ENCODE measurements at places on chromosomes 7 and 10.
A peak's percentile ranks its signal among the peaks of the same experiment; 100 is the strongest.

- DNase-seq, result no peak
These were observed 168.9 kb downstream of the CDK14 start for GRCh38 chr7:90764848-90765570.

GRCh38 chr7:79137942-79138341 is 315.5 kb downstream of the MAGI2 start:
- no peak for DNase-seq

DNA sequence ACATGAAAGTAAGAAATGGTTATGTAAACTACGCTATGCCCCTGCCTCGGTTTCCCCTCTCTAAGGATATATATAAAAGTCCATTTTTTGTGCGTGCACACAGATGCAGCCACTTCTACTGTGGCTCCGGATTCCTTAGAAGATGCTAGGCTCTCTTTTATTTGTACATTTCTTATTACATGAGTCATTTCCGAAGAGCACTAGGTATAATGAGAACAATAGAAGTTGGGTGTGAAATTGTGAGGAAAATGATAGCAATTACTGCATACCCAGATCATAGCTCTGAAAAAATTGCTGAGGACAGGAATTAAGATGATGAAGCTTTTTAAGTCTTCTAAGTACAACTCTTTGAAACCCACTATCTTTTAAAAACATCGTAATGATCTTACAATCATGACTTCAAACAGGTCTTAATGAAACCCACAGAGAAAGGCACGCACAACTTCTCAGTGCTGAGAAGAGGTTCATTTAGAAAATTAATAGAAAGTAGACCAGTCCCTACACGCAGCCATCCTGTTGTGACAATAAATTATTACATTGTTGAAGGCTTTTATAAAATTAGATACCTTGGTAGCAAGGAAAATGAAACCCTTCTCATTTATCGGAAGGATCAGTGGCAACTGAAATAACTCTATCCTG is 96.2 kb upstream of the FGFR2 start:
- DNase-seq, result no peak

DNA sequence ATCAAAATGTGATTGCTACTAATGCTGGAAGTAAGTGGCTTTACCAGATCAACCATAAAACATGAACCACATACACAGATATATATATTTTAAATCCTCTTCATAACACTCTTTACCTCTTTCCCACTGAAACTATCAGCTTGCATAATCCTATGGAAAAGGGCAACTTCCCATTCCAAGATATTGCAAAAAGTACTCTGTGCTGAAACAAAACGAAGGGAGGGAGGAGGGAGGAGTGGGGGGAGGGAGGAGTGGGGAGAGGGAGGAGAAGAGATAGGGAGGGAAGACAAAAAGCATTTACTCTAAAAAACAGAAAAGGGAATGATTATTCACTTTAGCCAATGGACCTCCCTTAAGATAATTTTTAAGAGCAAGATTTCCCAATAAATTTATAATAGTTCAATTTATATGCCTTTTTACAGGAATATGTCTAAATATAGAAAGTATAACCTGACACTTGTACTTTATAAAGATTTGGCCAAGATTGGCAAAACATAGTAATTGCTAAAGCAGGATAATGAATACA is 344.8 kb upstream of the NFE2L3 start:
- DNase-seq, result no peak

DNA sequence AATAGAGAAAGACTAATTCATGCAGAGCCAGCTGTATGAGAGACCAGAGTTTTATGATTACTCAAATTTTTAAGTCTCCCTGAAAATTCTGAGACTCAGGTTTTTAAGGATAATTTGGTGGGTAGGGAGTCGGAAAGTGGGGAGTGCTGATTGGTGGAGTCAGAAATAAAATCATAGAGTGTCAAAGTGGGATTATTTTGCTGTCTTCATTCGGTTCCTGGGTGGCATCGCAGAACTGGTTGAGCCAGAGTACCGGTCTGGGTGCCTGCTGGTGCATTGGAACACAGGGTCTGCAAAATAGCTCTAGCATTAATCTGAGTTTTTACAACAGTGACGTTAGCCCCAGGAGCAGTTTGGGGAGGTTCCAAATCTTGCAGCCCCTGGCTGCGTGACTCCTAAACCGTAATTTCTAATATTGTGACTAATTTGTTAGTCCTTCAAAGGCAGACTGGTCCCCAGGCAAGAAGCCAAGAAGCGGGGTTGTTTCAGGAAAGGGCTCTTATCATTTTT is 32.4 kb downstream of the GPRIN2 start:
- DNase-seq, result peak; percentile 66

GRCh38 chr7:125358551-125359167 is 429.0 kb upstream of the POT1 start:
- no peak for DNase-seq

GRCh38 chr10:88114368-88114767 is 250.9 kb downstream of the PTEN start:
- no peak for DNase-seq

- DNase-seq, result no peak
These were observed 168.4 kb downstream of the PON1 start for GRCh38 chr7:95155965-95156364.

DNA sequence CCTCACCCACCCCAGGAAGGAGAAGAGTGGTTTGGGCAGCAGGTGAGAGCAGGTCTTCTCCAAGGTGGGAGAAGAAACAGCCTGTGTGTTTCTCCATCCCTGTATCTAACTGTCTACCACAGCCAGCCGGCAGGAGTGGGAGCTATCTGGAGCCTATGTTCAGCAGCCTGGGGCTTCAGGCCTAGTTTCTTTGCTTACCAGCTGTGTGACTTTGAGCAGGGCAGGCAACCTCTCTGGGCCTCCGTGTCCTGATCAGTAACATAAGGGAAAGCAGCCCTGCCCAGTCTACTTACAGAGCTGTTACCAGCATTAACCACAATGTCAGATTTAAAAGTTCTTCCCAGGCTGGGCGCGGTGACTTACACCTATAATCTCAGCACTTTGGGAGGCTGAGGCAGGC is 450.7 kb upstream of the ZMIZ1 start:
- no peak for DNase-seq

DNA sequence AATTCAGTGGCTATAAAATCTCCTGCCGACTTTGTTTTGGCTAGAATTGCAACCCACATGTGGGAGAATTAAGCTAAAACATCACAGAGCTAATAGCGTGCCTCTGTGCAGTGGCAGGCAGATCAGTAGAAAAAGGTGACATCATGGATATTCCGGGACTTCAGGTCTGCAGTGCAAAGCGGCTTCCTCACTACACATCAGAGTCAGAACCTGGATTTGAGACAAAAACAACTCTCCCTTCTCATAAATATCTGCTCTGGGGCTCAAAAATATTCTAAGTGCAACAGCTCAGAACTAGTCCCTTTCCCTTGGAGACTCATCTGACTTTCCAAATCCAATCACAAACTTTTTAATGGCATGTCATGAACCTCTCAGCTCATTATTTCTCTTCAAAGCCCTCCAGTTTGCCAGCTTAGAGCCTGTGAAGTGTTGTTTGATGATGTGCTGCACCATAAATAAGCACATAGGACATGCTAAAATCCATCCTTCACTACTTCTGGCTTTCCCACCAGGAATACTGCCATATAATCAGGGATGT is 337.1 kb downstream of the RNLS start:
- DNase-seq, result no peak

- no peak for DNase-seq
These were observed 39.4 kb downstream of the CSGALNACT2 start for GRCh38 chr10:43177595-43177994.

- DNase-seq, result no peak
These were observed 384.5 kb downstream of the KCNMA1 start for GRCh38 chr10:77253147-77253545.

DNA sequence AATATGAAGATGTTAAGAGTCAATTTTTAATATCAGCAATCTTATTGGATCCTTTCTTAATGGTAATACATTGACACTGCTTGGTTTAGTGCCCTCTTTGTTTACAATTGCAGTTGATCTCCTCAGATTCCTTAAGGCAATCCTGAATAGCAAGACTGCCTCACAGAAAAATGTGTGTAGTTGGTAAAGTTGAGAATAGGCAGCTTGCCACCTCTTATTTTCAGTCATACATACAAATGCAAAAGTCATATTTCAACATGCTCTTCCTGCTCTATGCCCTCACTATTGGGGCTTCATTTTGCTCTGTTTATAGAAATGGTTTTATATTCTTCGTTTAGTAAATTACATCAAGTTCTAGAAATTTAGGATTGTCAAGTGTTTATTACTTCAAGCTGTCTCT is 661.1 kb upstream of the ANKRD30A start:
- no peak for DNase-seq

DNA sequence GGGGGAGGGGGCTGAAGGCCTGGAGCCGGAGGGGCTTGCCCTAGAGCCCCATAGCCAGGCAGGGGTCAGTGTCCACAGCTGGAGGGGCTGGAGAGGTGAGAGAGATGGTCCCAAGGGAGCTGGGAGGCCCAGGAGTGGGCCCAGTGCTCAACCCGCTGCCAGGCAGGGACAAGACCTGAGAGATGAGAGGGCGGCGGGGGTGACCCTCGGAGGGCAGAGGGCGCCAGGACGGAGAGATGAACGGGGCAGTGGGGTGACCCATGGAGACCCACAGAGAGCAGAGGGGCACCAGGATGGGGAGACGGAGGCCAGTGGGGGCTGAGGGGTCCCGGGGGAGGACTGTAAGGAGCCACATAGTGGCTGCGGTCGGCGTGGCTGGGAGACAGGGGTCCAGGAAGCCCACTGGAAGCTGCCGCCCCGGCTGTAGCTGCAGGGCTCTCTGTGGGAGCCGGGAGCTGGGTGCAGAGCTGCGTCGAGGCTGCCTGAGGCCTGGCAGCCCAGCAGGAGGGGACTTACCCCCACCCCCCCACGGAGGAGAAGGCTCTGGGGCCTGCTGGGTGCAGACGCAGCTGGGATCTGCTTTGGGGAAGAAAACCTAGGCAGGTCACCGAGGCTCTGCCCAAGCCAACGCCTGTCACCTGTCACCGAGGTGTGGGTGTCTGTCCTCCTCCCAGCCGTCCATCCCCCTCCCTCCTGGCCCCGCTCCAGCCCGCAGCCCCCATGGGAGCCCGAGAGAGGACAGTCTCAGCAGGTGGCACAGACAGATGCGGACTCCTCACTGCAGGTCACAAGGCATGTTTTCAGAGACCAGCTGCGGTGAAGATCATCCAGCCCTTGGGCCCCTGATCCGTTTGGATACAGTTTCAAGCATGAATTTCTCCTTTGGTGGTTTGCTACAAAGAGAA is 25.1 kb downstream of the PWWP2B start:
- DNase-seq, result no peak

- peak; percentile 86 for DNase-seq
These were observed 16.8 kb downstream of the CALU start for GRCh38 chr7:128755819-128756476.

DNA sequence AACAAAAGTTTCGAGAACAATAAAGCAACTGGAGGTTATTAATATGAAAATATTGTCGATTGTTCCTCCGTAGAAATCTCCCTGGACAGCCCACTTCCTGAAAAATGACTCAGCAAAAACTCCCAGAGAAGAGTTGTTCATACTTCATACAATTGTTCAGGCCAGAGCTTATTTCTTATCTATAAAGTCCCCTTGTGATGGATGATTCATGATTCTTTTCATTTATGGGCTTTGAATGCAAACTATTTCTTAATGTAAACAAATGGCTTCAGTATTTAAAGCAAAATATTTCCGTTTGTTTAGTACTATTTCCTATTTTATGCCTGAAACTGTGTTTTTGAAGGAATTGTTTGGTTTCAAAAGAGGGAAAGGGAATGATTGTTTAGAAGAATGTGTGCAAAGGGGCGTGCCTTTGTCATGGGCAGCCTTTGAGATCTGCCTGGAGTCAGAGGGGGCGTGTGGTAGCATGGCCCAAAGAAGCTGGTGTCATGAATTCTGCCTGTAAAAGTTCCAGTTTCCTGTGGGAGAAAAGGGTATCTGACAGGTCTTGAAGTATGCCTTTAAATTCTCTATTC is 26.2 kb upstream of the EXOC6 start:
- DNase-seq, result peak; percentile 73

DNA sequence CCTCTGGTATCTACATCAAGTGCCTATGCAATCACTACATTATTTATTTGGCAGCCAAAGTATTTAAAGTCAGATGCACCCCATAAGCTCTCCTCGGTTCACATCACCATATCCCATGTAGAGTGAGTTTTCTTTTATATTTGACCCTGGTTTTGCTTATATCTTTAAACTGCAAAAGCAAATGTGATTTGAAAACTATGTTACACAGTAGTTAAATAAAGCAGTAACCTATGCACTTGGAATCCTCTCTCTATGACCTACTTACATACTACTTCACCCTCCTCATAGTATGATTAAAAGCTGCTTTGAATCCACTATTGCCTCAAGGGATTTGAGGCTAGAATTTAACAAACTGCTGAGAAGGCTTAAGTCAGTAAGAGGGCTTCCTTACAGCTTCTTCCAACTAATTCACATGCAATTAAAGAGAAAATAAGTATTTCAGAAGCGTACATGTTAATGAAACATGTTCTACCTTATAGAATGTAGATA is 2.2 kb upstream of the CELF2 start:
- DNase-seq, result no peak

DNA sequence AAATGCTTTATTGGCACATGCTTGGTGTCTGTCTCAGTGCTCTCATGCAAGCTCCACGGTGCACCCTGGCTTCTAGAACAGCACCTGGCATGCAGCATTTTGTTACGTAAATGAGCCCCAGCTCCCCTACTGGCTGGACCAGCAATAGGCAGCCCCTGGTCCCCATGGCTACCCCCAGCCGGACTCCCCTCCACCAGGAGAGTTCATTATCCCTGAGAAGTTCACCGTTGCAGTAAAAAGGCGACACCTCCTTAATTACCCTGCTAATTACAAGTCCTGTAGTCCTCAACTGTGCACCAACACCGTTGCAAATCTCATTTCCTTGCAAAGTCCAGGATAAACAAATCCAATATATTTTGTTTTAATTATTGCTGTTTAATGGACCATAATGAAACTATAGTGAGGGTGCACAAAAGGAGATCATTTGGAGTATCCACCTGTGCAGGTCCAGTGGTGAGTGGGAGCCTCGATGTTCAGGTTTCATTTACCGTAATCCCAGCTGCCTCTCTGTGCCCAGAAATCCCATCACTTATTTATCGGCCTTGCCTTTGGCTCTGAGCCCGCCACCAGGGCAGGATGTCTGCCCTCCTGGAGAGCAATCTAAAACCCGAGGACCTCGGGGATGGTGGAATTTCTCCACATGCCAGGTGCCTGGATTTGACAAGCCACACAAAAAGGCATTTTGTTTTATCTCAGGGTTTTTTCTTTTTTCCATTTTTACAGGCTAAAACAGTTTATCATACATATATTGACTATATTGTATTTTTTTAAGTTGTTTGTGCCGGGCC is 12.8 kb upstream of the DRGX start:
- DNase-seq, result no peak

- no peak for DNase-seq
These were observed 13.8 kb upstream of the HDAC9 start for GRCh38 chr7:18481776-18482175.

DNA sequence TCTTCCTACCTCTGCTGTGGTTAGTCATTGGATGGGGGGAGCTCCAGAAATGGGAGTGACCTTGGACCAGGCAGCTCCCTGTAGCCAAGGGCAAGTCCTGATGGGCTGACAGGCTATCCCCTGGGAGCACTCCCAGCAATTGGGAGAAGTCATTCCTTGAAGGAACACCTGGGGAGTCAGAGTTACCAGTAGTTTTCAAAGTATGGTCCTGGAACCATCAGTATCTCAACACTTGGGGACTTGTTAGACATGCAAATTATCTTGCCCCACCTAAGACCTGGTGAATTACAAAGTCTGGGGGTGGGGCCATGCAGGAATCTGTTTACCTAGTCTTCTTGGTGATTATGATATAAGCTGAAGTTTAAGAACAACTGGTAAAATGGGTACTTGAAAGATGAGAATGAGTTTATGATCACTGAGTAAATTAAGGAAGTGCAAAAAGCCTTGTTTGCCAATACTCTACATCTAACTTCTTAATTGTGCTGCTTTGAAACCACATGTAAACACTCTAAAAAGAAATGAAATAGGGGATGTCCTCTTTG is 287.3 kb upstream of the LRRN3 start:
- no peak for DNase-seq
